ENCODE measurements at places on chromosomes 3 and 15.

DNA sequence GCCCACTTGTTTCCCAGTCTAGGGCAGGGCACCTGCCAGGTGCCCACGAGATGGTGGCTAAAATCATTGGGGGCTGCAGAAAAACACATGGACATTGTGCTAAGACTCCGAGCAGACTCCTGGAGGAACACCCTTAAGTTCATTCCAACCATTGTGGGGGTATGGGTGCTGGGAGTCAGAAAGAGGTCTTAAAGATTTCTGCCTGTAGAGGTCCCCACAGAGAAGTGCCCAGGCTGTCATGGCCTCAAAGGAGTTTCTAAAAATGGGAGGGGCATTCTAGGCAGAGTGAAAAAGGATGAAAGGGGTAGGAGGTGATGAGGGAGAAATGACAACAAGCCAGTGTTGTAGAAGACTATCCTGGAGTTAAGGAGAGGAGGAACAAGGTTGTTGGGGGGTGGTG is 17.1 kb downstream of the RBP1 start:
- DNase-seq = no peak

DNA sequence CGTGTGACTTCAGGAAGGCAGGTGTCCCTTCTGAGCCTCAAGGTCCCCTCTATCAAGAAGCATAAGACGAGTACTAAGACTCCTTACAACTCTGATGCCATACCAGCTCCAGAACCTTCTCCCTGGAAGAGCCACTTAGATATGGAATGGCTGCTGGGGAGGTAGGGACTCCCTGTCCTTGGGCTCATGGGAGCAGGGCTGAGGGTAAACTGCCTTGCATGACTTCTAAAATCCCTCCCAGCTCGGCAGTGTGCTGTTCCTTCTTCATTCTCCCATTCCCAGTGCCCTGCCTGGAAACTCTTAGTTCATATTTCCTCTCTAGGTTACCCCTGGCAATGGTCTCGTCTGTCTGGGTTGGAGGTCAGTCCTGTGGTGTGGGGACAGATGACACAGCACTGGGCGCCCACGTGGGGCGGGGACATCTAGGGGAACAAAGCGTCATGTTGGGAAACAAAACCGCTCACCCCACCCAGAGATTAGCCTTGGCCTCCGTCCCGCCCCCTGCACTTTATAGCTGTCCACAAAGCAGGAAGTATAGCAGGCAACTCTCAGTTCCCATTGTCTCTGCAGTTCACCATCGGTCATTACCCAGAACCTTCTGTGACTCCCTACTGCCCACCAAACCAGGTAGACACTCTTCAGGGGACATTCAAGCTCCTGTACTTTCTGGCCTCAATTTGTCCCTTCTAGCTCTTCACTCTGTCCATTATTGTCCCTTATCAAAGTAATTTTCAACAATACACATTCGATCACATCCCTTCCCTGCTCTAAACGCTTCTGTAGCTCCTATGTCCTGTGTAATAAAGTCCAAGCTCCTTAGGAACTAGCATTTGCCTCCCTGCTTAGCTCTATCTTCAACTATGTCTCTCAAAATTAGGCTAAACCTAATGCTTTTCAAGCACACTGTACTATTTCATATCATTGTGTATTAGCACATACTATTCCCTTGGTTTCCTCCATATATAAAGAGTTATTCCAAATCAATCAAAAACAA is 73.8 kb downstream of the IQSEC1 start:
- DNase-seq = no peak

GRCh38 chr15:70299931-70300869 is 202.5 kb upstream of the TLE3 start:
- no peak for DNase-seq

- no peak for DNase-seq
These were observed 9.6 kb upstream of the SLCO2A1 start for GRCh38 chr3:134039161-134039862.

DNA sequence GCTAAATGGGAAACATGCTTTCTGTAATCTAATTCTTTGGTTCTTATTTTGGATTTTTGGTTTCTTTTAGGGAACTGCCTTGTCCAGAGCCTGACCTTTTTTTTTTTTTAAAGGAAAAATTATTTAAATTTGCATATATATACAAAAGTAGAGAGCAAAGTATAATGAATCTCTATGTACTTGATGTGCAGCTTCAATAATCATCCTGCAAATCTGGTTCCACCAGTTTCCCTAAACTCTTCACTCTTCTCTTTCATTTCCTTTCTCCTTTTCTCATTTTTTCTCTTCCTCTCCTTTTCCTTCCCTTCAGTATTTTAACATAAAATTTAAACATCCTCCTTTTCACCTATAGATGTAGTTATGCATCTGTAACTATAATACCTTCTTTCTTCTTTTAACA is 82.5 kb downstream of the USP13 start:
- DNase-seq = no peak

- DNase-seq = no peak
These were observed 109.9 kb downstream of the TLE3 start for GRCh38 chr15:69987492-69988489.

DNA sequence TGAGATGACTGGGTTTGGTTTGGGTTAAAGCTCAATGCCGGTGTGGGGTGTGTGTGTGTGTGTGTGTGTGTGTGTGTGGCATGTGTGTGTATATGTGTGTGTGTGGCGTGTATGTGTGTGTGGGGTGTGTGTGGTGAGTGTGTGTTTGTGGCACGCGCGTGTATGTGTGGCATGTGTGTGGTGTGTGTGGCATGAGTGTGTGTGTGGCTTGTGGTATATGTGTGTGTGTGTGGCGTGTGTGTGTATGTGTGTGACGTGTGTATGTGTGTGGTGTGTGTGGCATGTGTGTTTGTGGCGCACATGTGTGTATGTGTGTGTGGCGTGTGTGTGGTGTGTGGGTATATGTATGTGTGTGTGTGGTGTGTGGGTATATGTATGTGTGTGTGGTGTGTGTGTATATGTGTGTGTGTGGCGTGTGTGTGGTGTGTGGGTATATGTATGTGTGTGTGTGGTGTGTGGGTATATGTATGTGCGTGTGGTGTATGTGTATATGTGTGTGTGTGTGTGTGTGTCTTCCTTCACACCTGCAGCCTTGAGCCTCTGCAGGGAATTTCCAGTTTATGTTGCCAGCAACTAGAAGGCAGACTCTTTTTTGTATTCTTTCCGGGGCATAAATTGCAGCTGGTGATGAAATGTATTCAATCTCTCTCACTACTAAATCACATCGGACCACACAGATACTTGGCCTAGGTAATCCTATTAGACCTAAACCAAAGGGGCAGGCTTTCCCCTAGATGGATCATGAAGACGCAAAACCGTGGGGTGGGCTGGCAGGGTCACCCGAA is 34.8 kb downstream of the CHRD start:
- DNase-seq = no peak

DNA sequence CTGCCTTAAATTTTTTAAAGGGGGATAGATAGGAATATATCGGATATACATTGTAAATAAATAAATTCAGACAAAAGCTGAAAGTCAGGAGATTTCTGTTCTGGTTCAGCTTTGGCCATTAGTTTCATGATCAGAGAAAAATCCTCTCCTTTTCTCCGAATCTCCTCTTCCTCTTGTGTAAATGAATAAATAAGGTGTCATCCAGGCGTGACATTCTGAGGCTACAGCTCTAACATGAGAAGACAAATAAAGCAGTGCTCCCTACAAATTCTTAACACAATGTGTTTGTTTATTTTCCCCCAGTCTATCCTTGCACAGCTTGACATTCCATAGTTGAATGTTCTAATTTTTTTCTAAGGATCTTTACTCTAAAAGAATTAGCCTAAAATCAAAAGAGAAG is 9.4 kb upstream of the MB21D2 start:
- DNase-seq = no peak

DNA sequence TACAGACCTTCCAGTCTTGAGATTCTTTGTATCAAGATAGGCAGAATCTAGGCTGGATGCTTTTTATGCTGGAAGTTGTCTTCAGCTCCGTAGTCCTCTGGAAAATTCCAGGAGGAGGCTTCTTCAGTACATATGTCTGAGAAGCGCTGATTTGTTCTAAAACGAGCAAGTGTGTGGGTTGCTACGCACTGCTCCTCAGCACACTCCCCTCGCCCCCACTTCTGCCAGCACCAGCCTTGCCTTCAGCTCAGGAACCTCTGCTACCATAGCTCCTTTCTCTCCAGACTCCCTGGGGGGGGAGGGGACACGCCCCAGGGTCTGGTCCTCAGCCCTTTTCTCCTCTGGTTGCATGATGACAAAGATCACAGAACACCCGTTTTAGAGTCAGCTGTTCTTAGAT is 75.5 kb upstream of the TRA2B start:
- DNase-seq = no peak

DNA sequence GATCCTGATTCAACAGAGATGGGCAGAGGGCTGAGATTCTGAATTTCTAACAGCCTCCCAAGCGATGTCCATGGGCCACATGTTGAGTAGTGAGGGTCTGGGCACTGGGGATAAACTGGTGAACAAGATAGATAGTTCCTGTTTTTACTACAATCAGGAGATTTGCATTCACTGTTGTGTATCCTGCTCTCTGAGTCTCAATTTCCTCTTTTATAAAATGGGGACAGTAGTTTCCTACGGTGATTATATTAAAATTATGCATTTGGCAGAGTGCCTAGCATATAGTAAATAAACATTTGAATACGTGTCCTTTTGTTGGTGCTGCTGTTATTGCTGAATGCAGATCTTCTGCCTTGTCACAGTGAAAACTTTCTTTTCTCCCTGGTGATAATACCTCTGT is 102.5 kb downstream of the MYH15 start:
- no peak for DNase-seq

GRCh38 chr3:105417525-105418289 is 51.0 kb downstream of the ALCAM start:
- peak; percentile 14 for DNase-seq

GRCh38 chr3:177905173-177906125 is 630.8 kb upstream of the KCNMB2 start:
- DNase-seq = no peak

DNA sequence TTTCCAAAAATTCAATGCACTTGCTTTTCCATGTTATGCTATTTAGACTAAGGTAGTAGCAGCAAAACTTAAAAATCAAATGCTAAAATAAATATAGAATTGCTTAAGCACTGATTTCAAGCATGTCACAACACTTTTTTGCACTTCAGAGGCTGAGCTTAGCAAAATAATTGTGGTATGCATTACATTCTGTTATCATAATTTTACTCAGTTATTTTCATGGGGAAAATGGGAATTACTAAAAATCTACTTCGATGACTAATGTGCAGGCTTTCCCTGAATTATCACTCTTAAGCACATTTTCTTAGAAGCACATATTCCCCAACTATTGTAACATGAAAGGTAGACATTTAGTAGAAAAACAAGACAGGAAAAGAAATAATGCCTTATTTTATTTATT is 322.4 kb upstream of the CBLB start:
- DNase-seq = no peak

DNA sequence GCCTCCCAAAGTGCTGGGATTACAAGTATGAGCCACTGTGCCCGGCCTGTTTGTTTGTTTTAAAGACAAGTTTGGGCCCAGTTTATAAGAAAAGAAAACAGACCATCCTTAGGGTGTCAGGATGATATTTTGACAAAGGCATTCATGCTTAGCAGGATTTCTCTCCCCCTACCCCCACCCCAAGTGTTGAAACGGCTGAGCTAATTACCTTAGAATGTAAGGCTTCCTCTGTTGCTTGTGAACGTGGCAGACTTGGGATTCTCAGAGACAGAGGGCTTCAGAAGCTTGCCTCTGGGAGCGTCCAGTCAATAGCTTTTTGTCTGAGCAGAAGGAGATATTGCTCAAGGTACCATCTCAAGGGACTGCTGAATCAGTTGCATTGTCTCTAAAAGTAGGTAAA is 24.0 kb downstream of the FLNB start:
- no peak for DNase-seq

DNA sequence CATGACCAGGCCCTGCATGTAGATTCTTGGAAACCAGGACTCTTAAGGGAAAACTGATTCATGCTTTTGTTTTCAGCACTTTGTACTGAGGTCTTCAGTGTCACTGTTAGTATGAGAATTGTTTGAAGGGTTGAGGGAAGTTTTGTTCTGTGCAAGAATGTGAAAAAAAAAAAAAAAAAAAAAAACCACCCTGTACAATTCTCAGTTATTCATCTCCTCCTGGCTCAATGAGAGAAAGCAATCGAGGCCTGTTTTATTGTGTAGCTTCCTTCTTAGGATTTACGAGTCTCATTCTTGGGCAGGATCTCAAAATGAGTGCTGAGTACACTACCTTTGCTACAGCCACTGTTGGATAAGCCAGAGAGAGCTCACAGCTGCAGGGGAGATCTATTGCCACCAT is 469.5 kb downstream of the CNTN4 start:
- DNase-seq = no peak

GRCh38 chr3:81744366-81744765 is 17.1 kb downstream of the GBE1 start:
- DNase-seq = no peak

GRCh38 chr15:88048755-88049154 is 207.8 kb downstream of the NTRK3 start:
- no peak for DNase-seq

All from T-helper 2 cell (primary cell).